ENCODE measurements at places on chromosomes 16 and 17.
A peak's percentile ranks its signal among the peaks of the same experiment; 100 is the strongest.

- no peak for DNase-seq
These were observed 26.1 kb downstream of the GAS7 start for GRCh38 chr17:10172241-10172741.

GRCh38 chr17:17737961-17738894 is 57.0 kb downstream of the RAI1 start:
- no peak for DNase-seq

- no peak for DNase-seq
These were observed 16.3 kb upstream of the MYO15B start for GRCh38 chr17:75571197-75571884.

GRCh38 chr17:83125515-83126274 is 46.3 kb downstream of the METRNL start:
- DNase-seq = no peak

DNA sequence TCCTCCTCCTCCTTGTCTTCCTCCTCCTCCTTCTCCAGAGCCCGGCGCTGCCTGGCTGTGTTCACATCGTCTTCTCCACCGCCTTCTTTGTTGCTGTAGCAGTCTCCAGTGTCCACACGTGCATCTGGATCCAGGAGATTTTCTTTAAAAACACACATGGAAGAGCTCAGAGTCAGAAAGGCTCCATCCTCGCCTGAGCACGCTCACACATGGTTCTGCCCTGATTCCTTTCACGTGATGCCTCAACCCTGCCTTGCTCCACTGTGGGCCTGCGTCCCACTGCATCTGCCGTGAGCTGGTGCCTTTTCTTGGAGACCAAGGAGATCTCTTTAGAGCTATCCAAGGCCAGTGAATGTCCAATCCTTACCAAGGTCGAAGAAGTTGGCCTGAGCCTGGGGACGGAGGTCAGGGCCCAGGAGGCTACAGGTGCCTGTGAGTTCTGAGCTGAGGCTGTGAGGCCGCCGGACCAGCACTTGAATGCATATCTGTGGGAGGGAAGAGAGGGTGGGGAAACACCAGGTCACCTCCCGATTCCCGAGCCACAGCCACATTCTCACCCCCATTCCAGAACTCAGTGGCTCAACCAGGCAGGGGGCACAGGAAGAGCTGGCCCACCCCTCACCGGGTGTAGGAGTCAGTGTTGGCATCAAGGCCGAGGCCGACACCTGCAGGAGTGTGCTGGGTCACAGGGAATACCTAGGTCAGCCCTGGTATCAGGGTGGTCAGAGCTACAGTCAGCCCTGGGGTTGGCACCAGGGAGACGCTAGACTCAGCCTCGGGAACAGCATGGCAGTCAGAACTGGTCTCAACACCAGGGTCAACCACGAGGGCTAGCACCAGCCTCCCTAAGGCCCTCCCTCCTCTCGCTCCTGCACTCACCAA is 37.6 kb downstream of the HASPIN start:
- no peak for DNase-seq

- DNase-seq = peak; percentile 16
These were observed 108.5 kb upstream of the CCL2 start for GRCh38 chr17:34146440-34147043.

GRCh38 chr17:58993311-58993710 is 113.4 kb downstream of the TRIM37 start:
- no peak for DNase-seq

DNA sequence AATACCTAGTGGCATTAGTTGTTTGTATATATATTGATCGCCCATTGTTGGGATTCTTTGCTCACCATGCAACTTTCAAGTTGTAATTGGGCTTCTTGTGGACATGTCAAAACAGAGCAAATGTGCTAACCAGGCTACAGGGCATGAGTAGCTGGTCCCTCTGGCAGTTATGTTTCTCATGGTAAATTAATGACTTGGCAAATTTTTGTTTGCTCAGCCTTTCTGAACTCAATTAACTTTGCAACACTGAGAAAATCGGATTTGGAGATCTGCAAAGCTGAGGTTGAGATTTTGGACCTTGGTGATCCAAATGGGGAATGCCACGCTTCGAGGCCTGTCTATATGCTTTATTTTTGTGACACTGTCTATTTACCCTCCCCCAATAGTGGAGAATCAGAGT is 138.5 kb upstream of the PIRT start:
- no peak for DNase-seq

- DNase-seq = no peak
These were observed 16.3 kb downstream of the SLC38A10 start for GRCh38 chr17:81278831-81279230.

DNA sequence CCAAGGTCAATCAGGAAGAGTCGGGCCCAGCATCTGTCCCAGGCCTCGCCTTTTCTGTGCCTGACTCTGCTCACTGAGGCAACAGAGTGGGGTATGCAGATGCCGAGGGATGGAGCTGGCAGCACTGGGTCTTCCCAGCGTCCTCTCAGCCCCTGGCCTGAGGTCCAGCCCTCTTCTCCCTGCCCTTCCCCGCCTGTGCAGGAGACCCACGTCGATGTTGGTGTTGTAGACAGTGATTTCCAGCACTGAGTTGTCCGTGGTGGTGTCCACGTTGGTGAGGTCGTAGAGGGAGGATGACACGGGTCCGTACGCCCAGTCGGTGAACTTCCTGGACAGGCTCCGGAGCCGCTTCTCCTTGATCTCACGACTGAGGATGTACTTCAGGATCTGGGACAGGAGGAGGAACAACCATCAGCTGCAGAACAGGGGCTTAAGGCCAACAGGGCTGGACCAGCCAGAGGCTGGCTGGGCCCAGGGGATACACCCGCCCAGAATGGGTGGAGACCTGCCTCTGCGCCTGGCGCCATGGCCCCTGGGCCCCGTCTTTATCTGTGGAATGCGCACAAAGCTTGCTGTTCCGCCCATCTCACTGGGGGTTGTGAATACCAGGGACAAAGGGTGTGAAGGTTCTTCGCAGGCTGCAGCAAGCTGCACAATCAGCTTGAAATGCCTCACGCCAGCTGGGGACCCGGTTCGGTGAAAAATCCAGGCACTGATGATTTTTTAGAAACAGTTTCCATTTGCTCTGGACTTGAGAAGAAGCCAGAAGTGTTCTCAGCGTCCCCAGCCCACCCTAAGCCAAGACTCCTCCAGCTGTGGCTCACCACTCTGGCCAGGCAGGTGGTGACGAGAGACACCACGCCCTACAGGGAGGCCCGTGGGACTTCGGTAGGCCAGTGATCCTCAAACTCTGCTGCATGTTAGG is 27.5 kb downstream of the TRPV3 start:
- no peak for DNase-seq

- no peak for DNase-seq
These were observed 352.4 kb downstream of the C16orf95 start for GRCh38 chr16:86964796-86965241.

DNA sequence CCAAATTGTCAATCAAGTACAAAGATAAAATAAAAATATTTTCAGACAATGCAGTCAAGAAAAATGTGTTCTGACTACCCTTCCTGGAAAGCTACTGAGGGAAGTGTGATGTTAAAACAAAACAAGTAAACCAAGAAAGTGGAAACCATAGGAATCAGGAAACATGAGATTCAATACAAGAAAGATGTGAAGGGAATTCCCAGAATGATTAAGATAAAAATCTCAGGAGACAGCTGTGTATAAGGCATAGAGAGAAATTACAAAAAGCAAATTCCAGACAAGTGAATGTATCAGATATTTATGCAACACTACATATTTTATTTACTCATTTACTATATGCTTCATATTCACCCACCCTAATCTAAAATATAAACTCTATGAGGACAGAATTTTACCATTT is 32.2 kb downstream of the TRIM37 start:
- DNase-seq = no peak

- DNase-seq = no peak
These were observed 210.4 kb upstream of the ELAC2 start for GRCh38 chr17:13228225-13228624.

DNA sequence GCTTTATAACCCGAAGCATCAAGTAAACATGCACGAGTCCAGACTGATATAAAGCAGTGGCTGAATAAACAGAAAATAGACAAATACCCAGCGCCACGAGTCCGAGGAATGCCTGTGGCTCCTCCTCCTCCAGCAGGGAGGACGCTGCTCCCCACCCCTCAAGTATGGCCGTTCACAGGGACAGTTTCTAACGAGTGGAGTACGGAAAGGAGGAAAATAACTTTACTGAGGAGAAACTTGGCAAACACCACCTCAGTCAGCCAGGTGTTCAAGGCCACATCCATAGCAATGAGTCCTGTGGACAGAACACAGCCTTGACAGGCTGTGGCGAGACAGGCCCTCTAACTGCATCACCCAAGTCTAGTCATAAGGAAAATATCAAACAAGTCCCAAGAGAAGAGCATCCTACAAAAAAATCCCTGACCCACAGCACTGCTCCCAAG is 9.2 kb downstream of the ZDHHC7 start:
- no peak for DNase-seq

DNA sequence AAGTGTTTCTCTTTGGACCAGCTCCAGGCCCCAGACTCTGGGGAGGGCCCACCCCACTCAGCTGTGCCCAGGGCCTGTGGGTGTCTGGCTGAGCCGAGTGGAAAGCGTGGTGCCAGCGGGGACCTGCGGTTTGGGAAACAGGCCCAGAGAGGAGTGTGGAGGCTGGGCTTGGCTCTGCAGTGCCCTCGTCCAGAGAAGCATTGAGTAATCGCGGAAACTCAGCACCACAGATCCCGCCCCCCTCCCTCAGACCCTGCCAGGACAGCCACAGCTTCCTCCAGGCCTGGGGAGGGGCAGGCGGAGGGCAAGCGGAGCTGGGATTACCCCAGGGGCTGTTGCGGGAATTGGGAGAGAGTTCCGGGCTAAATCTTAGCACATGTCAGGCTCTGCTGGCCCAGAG is 14.6 kb upstream of the PITPNA start:
- DNase-seq = no peak

DNA sequence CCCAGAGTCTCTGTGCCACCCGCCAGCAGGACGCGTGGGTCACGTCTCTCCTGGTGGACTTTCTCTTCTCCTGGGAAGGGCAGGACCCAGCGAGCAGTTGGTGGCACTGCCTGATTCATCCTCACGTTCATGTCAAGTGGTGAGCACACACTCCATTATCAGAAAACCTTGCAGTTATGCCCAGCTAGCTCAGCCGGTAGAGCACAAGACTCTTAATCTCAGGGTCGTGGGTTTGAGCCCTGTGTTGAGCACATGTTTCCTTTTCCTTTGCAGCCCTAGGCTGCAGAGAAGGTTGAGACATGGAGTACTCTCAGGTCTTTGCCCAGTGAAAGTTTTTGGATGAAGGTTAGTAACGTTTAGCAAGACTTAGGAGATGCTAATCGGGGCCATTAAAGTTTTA is 8.0 kb downstream of the OR1F1 start:
- no peak for DNase-seq

- DNase-seq = no peak
These were observed 10.0 kb upstream of the MPRIP start for GRCh38 chr17:17032131-17032692.

DNA sequence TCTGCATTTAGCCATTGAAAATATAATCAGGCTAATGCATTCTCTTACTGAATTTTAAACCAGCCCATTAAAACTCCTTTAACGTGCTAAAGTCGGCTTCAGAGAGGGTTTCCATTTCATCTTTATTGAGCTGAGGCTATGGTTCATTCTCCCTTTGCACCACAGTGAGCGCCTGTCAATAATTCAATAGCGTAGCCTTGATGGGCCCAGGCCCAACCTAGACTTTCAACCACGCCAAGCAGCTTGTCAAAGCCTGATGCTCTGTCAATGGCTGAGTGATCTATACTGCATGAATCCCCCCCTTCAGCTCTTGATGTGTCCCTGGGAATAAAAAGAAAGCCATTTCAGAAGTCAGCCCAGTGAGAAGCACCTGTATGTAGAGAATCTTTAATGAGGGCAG is 106.0 kb downstream of the RBFOX1 start:
- no peak for DNase-seq

DNA sequence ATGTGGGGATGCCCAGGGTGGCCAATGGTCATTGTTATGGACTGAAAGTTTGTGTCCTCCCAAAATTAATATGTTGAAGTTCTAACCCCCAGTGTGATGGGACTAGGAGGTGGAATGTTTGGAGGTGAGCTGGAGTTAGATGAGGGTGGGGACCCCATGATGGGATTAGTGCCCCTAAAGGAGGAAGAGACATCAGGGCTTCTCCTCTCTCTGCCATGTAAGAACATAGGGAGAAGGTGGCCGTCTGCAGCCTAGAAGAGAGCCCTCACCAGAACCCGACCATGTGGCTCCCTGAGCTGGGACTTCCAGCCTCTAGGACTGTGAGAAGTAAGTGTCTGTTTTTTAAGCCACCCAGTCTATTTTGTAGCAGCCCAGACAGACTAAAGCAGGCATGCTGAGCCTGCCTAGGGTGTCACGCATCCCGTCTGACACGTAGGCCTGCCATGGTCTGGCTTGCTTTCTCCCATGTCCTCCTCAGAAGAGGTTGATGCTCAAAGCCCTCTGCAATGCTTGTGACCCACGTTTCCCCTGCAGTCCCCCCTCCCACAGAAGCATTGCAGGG is 4.0 kb upstream of the PRPSAP1 start:
- no peak for DNase-seq

DNA sequence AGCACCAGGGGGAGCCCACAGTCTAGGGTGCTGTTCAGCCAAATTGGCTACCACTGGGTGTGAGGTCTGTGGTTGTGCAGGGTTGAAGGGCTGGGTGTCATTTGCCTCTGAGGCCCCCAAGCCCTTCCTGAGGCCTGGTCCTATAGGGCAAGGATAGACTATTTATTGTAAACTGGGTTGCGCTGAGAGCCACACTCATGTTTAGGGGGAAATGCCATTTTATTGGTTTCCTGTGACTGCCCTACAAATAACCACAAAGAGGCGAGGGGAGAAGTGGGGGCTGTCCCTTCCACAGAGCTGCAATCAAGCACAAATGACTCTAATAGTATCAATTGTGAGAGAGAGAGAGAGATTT is 3.6 kb upstream of the ZCCHC14 start:
- no peak for DNase-seq

DNA sequence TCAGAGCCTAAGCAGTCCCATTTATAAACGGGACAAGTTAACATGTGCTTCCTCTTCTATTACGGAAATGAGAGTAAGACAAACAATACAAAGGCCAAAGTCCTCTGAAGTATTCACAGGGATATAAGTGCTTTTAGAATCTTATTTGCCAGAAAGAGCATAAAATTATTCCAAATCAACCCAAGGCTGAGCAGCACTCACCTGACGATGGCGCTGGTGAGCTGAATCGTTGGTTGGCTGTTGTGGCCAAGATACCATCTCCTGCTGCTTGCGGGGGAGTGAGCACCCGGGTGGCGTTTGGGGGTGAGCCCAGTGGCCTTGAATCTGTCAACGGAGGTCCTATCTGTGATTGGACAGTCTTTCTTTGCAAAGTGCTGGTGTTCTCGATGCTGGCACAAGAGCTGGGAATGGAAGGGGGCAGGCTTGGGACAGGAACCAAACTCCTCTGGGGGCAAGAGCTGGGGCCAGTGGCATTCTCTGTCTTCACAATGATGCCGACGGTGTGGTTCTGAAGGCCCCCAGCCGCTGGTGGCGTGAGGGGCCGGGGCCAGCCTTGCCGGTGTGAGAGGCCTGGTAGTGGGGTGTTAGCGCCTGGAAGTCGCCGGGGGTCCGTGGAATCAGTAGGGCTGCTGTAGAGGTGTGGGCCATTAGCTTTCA is 9.5 kb upstream of the DHRS13 start:
- DNase-seq = no peak
